ENCODE measurements at places on chromosomes 12 and 14.

DNA sequence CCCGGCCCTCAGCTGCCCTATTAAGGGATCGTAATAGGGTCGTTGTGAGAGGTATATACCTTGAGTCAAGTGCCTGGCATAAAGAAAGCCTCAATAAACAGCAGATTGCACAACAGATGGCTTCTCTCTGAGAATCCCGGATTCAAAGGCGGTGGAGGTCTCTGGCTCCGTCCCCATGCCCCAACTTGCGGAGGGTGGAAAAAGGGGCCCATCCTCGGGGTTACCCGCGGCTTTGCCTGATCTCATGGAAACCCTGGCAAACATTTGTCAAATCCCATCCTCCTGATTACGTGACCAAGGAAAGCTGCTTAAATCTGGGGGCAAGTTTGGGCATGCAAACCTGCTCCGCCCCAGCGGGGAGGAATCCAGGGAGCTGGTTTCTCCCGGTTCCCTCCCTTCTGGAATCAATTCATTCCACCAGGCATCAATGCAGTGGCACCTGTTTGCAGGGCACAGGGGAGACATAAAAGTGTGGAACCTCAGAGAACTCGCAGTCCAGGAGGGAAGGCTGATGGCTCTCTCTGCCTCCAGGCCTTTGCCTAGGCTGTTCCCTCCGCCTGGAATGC, 12.3 kb downstream of the TRPV4 start:
- DNase-seq: no peak

DNA sequence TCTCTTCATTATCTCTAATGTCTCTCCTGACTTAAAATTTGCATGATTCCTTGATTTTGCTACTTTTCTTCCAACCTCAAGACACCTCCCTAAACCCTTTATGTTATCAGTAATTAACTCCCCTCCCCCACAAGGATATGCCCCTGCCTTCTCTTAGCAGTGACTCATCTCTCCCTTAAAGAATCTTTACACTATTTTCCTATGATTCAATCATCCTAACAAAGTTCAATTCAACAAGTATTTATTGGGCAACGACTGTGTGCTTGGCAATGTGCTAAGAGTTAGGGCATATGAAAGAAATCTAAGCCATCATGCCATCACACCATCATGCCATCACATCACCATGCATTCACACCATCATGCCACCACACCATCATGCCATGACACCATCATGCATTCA, 80.1 kb downstream of the ANO2 start:
- DNase-seq: no peak

- no peak for DNase-seq
Measured at GRCh38 chr12:96810477-96810876, 96.6 kb upstream of the NEDD1 start.

GRCh38 chr14:91919814-91920213, 27.7 kb downstream of the FBLN5 start:
- no peak for DNase-seq

- no peak for DNase-seq
Measured at GRCh38 chr12:62273724-62274380, 13.6 kb downstream of the USP15 start.

DNA sequence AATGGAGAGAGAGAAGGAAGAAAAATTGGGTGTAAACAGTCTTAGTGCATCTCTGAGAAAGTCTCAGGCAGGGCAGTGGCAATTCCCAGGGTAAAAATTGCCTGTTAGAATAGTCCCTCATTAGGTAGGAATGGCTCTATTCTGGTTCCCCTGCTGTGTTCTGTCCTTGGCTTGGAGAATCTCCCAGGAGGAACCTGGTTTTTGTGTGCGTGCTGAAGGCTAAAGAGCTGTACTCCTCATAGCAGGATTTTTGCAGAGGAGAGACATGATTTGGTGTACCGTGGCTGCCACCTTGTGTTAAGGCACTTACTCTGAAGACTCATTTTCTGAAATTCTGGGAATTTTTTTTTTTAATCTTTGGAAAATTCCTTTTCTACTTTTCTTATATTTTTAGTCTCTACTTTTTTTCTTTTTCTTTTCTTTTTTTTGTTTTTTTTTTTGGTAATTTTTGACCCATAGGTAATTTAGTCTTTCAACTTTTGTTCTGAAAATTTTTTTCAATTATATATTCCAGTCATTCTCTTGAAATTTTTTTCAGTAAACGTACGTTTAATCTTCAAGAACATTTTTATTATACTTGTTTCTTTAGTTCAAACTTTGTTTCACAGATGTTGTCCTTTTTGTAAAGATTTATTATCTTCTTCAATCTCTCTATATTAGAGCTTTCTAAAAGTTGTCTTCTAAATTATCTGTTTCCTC, 63.8 kb downstream of the FBXO33 start:
- peak; percentile 40 for DNase-seq

- no peak for DNase-seq
Measured at GRCh38 chr12:127277882-127278281, 989.1 kb upstream of the TMEM132C start.

DNA sequence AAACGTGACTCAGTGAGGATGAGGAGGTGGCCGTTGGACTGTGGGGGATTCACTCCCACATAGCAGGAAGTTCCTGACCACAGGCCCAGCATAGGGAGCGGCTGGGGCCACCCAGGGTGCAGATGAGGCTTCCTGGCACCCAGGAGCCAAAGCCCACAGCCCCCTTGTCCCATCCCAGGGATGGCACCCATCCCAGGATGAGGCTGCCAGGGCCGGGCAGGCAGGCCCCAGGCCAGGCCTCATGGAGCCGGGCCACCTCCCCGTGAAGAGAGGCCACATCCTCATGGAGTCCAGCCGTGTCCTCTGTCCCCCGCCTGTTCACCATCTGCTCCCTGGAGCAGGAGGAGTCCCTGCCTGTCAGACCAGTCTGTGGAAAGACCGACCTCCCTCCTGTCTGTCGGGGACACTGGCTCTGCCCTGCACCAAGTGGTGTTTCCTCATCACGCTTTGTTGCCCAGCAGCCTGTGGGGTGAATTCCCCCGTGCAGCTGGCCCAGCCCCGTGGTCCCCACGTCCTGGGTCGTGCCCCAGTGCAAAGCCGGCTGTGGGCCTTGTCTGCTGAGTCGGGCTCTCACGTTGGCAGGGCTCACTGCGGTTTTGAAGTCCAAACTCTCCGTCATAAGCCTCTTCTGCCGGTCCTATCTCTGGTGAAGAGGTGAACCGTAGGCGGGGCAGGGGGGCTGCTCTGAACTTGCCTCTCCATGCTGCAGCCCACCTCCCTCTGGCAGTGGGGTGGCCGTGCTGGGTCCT, 24.5 kb downstream of the MMP17 start:
- peak; percentile 40 for DNase-seq

DNA sequence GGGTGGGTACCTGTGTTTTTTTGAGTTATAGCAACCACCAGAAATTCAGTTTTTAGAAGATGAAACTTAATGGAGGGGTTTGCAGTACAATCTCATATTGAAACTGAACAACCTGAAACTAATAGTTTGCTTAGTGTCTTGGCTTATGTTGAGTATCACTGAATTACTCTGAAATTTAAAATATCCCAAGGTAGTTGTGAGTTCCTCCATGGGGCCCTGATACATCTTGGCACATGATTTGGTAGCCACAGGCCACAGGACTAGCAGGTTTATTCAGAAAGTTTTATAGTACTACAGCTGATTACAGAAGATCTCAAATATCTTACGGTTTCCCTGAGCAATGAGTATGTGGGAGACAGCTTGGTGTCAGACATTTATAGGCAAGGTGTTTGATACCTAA, 10.4 kb downstream of the PTGES3 start:
- DNase-seq: no peak

GRCh38 chr14:81164167-81164774, 56.5 kb downstream of the GTF2A1 start:
- DNase-seq: peak; percentile 63

- DNase-seq: no peak
Measured at GRCh38 chr12:68154779-68155178, 4.8 kb downstream of the IFNG start.

DNA sequence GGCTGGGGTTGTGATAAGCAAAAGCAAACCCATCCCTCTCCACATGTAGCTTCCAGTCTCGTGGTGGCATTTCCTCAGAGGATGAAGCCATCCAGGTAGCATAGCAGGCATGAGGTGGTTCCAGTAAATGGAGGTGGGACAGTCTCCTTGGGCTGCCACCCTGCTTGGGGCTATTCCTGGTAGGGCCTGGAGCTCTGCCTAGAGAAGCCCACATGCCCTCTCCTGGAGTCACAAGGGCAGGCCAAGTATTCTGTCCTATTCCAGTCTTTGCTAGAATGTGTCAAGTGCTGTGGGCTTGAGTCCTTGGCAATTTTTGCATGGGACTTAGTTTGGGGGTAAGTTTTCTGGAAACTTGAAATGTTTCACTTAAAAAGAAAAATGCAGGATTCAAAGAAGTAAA, 469.9 kb downstream of the DPF3 start:
- no peak for DNase-seq

- no peak for DNase-seq
Measured at GRCh38 chr12:51905471-51906429, 1.6 kb upstream of the ACVRL1 start.

- DNase-seq: no peak
Measured at GRCh38 chr12:131098178-131098981, 144.7 kb downstream of the ADGRD1 start.

DNA sequence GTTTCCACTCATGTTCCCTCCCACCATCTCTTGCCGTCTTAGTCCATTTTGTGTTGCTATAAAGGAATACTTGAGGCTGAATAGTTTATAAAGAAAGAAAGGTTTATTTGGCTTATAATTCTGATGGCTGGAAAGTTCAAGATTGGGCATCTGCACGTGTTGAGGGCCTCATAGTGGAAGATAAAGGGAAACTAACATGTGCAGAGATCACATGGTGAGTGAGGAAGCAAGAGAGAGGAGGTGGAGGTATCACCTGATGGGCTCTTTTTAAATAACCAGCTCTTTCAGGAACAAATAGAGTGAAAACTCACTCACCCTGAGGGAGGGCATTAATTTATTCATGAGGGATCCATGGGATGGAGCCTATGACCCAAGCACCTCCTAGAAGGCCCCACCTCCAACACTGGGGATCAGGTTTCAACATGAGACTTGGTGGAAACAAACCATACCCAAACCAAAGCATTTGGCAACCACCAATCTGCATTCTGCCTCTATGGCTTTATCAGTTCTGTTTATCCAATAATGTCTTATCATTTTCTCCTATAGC, 29.5 kb downstream of the MYO1H start:
- DNase-seq: no peak

DNA sequence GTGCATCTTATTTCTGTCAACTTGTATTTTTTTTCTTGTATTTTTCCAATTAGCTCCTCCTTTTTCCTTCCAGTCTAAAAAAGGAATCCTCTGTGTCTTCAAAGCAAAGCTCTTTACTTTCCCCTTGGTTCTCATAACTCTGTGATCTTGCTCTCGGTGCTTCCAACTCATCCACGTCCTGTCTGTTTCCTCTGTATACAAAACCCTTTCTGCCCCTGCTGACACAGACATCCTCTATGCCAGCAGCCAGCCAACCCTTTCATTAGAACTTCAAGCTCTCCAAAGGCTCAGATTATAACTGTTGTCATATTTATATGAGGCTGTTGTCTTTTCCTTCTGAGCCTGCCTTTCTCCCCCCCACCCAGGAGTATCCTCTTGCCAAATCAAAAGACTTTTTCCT, 32.4 kb downstream of the OAS2 start:
- DNase-seq: no peak

- no peak for DNase-seq
Measured at GRCh38 chr12:85489194-85489593, 209.2 kb downstream of the ALX1 start.

- DNase-seq: no peak
Measured at GRCh38 chr12:110046451-110047187, 1.7 kb downstream of the C12orf76 start.

GRCh38 chr12:3579446-3580093, 88.6 kb downstream of the PRMT8 start:
- DNase-seq: no peak

DNA sequence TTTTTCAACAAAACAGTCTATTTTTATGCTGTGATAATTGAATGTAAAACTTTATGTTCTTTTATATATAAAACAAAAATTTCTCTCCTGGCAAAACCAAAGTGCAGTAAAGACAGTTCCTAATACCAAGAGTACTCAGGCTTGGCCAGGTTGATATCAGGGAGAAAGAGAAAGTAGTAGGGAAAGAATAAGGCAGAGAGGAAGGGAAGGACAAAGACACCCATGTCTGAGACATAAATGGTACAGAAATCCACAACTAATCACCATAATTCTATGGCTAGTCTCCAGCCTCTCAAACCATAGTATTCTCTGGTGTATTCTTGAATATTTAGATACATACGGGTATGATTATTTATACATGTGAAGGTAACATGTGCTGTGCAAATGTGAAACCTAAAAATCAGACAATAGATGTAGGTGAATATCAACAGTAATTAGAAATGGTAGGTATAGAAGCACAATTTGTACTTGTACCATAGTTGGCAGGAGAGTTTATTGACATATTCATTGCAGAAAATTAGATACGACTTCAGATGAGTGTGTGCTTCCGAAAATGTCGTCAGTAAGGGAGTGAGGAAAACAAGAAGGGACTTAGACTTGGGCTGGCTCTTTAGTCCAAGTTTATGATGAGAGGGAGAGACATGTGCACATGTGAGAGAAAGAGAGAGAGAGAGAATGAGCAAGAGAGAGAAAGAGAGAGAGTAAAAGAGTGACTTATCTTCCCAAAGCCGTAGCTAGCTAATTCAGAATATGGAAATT, 230.8 kb upstream of the NPAS3 start:
- no peak for DNase-seq

DNA sequence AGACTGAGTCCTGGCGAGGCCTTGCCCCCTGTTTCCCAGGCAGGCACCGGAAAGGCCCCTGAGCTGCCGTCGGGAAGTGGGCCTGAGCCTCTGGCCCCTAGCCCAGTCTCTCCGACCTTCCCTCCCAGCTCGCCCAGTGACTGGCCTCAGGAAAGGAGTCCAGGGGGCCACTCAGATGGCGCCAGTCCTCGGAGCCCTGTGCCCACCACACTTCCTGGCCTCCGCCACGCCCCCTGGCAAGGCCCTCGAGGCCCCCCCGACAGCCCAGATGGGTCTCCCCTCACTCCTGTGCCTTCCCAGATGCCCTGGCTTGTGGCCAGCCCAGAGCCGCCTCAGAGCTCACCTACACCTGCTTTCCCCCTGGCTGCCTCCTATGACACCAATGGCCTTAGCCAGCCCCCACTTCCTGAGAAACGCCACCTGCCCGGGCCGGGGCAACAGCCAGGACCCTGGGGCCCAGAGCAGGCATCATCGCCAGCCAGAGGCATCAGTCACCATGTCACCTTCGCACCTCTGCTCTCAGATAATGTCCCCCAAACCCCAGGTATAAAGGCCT, 10.9 kb downstream of the TNS2 start:
- DNase-seq: no peak

DNA sequence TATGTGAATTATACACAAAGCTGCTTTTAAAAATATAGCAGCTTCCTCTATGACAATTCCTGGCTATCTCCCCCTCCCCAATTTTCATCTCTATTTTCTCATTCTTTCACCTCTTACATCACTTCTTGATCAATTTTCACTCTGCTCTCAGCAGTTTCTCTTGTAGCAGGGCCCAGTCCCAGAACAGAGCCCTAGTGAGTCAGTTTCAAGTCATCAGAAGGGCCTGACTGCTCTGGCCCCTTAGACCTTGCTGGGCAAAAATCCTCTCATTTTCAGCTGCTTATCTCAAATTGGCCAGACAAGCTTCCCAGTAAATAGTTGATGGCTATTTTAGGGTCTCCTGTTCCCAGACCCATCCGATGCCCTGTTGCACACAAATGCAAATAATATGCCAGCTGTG, 101.4 kb downstream of the TTC7B start:
- no peak for DNase-seq

- DNase-seq: no peak
Measured at GRCh38 chr14:51732494-51733112, 80.9 kb downstream of the FRMD6 start.

Measured in suppressor macrophage (primary cell).